ENCODE measurements at places on chromosomes 2 and 18. TPM values are rescaled to one million over a fixed set of nuclear protein-coding genes. Genes with fewer than 3 reads are reported as not detected.

TMEM169 gene
- total RNA-seq: 30.2 TPM

- ATAC-seq: no peak
These were observed 399.6 kb upstream of the SALL3 start for GRCh38 chr18:78579854-78580577.

- ATAC-seq: peak; percentile 44
These were observed 30.7 kb downstream of the DGKD start for GRCh38 chr2:233384811-233385488.

- ATAC-seq: peak; percentile 85
These were observed 23.2 kb downstream of the RALB start for GRCh38 chr2:120275617-120276400.

DNA sequence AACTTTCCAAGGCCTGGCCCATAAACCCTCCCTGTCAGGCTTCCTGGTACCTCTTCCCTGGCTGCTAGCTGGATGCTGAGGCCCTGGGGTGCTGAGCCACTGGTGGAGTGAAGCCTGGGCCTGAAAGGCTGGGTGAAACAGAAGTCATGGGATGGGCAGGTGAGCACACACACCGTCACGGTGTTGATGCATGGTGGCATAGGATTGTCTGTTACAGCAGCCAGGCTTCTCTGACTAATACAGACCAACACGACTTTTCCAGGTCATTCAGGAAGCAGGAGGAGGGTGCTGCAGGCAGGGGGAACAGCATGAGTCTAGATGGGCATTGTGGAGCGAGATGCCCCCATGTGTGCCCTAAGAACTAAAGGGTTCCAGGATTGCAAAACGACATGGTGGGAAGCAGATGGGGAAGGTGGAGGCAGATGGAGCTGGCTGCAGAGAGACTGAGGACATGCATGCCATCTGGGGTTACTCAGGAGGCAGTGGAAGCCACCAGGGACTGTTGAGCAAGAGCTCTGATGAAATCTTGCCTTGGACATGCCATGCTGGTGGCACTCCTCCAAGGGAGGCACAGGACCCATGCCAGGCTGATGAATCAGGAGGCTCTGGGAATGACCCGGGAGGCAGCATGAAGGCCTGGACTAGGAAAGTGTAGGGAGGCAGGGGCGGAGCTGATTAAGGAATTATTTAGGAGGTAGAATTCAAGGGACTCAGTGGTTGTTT lies 480.9 kb downstream of the TSN start:
- peak; percentile 60 for ATAC-seq

TSPYL6 gene
- 0.08 TPM for total RNA-seq

GDF7 gene
- 0.36 TPM for total RNA-seq

- peak; percentile 35 for ATAC-seq
These were observed 47.9 kb upstream of the B3GNT7 start for GRCh38 chr2:231347638-231348037.

DNA sequence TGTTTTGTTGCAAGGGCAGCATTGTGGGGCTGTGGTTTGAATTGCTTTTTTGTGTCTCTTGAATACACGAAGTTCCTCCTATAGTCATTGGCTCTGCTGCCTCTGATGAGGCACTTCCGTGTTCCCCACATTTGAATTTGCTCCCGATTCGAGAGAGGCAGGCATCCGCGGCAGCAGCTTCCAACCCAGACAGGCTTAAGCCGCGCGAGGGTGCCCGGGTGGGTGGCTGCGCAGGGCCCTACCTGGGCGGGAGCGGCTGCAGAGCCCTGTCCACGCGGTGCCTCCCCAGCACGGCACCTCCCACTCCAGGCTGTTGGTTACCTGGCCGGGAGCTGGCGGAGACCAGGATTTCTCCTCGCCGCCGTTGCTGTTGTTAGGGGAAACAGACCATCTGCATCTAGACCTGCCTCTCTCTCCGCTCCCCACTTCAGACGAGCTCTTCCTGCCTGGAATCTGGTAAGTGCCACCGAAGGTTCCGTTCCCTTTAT lies 151.3 kb downstream of the NEDD4L start:
- ATAC-seq: peak; percentile 68

DNA sequence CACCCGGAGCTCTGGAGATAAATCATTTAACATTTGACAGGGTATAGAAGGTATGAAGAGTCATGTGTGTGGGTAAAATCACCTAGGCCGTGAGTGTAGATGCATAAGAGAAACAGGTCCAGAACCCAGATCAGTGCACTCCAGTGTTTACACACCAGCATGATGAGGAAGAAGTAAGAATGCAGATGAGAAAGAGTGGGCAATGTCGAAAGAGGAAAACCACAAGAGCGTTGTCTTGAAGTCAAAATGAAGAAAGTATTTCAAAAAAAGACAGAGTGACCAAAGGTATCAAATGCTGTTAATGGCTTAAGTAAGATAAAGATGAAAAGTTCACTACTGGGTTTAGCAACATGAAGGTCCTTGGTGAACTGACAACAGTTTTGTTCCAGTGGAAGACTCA lies 32.0 kb upstream of the PLB1 start:
- no peak for ATAC-seq

LAMA1 gene
- total RNA-seq: 7.4 TPM

GRCh38 chr2:3354986-3355385 lies 22.6 kb downstream of the EIPR1 start:
- no peak for ATAC-seq

IL18R1 gene
- 0.17 TPM for total RNA-seq

DNA sequence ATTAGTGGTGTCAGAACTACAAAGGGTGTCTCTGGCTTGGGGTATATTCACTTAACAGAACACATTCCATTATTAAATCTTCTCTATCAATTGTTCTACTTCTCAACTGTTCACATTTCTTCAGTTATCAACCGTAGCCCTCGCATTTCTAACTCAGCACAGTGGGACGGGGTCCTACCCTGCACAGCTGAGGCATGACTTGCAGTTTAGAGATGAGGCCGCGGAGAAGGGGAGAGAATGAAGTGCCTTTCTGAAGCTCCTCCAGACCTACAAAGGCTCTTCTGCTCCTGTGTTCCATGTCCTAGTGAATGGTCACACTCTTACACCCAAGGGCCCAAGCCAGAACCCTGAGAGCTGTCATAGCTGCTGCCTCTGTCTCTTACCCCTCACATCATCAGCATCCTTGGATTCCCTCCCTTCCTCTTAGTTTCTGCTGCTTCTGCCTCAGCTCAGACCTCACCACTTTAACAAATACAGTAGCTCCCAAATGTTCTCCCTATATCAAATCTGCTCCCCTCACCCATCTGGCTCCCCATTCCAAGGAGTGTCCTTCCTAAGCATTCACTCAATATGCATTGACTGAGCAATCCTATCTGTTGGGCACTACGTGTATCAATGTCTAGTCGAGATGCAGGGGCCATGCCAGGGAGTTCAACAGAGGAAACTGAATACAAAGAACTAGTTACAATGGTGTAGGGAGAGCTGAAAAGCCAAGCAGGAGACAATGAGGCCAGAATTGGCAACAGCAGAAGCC lies 34.3 kb upstream of the MRPL19 start:
- no peak for ATAC-seq
